NCI-H2081 (cell line): ENCODE measurements at places on chromosomes 11 and 22.

GRCh38 chr11:103069367-103069766, 22.6 kb downstream of the DCUN1D5 start:
- DNase-seq: no peak

- no peak for DNase-seq
Measured at GRCh38 chr11:123745764-123746451, 4.4 kb upstream of the ZNF202 start.

DNA sequence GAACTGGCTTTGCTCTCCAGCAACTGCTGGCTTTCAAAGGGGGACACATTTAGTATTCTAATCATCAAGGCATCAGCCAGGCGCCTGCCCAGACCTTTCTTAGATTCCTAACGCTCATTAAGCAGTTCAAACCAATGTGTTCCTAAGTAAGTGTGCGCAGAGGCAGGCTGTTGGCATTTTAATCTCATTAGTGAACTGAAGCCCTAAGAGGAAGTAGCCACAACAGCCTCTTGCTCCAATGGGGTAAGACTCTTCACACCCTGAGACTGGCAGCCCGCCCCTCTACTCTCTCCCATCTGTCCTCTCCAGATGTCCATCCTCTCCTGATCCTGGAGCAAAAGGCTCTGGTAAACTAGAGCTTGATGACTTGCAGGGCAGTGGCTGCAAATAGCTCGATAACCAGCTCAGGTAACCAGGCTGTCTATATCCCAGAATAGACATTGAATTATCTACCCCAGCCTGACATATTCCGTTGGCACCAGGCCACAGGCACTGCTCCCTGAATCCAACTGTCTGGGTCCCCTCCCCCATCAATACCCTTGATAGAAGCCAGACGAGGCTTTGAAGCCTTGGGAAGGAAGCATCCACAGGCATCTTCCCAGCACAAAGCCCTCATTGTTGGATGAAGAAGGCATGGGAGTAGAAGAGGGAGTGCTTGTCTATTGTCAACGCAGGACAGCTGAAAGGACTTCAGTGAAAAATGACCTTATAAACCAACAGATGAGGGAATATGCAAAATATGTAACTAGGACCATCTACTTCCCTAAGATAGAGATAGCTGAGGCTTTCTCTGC, 321.1 kb downstream of the TENM4 start:
- no peak for DNase-seq

DNA sequence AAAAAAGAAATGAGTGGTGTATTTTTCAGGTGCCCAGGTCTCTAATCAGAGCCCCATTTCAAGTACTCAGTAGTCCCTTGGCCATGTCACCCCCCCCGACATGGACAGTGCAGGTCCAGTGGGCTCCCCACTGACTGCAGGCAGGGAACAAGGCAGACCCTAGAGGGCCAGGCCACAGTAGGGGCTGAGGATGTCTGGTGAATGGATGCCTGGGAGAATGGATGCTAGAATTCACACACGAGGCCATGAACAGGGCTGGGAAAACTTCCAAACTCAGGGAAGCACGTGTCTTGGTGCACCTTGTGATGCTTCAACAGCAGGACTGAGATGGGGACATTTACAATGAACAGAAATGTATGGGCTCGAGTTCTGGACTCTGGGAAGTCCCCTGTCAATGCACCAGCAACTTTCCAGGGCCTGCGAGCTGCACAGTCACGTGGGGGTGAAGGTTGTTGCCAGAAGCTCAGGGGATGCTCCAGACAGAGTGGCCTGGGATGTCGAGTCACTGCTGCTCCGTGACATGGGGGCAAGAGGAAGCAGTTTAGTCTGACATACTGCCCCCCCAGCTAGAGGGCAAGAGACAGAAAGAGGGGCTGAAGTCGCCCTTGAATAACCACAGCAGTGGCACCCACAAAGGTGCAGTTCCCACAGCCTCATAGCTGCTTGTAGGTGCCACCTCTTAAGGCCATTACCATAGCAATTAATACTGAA, 3.1 kb downstream of the APOBEC3G start:
- no peak for DNase-seq

DNA sequence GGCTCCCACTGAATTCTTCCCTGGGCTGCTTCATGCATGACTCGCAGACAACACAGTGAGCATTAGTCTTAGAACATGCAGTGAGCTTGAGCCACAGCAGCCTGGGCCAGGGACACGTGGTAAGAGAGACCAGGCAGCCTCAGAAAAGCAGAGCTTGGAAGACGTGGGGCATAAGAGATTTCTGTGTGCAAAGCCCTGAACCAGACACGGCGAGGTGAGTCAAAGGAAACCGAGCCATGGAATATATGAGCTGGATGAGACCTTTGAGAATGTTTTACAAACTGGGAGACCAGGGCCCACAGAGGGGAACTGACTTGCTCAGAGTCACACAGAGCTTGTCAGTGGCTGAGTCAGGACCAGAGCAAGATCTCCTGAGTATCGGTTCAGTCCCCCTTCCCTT, 8.5 kb upstream of the FXYD6 start:
- DNase-seq: no peak

DNA sequence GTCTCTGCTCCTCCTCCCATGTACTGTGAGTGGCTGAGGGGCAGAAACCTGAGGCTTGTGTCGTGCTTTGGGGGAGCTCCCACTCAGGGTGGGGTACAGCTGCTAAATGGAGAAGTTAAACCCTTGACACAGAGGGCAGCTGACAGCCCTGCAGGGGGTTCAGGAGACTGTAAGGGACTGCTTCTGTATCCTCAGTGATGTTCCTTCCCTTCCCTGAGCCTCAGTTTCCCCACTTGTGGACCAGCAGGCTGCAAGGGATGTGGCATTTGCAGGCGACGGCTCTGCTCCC, 15.6 kb downstream of the SYNGR1 start:
- DNase-seq: no peak

- no peak for DNase-seq
Measured at GRCh38 chr11:20002312-20003216, 157.7 kb downstream of the DBX1 start.

DNA sequence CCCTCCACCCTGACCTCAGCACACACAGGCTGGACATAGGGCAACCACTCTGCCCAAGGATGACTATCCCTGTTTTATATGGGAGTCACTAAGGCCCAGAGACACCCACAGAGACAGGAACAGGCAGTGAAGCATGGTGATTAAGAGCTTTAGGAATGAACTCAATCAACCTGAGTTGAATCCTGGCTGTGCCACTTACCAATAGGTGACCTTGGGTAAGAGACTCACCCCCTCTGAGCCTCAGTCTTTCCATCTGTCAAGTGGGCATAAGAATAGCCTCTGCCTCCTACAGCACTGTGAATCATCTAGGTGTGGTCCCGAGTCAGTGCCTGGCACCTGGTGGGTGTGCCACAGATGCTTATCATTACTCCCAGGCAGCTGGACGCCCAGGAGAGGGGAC, 6.8 kb downstream of the CRYBB1 start:
- no peak for DNase-seq

DNA sequence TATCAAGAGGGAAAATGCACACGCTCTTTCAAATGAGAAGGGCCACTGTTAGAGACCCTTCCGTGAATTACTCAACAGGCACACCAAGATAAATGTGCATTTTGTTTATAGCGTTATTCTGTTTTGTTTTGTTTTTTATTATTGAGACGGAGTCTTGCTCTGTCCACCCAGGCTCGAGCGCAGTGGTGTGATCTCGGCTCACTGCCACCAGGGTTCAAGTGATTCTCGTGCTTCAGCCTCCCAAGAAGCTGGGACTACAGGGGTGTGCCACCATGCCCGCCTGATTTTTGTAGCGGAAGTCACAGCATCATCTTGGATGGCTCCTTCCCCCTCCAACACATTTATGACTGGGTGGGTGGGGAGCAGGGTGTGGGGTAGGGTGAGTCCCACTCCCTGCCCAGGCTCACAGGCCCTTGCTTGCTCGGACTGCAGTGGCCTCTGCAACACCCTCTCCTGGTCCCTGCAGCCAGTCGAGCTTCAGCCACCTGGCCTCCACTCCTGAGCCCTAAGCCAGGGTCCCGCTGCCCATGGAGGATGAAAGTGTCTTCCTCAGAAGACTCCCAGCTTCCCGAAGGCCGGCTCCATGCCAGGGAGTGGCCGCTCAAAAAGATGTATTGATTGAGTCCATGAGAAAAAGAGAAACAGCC, 68.0 kb downstream of the RTL6 start:
- no peak for DNase-seq

GRCh38 chr11:113311536-113311935, 2.8 kb upstream of the TTC12 start:
- DNase-seq: no peak

- DNase-seq: no peak
Measured at GRCh38 chr11:9740202-9740883, 76.5 kb downstream of the SWAP70 start.

- DNase-seq: peak; percentile 13
Measured at GRCh38 chr11:6531267-6531752, 34.2 kb downstream of the DNHD1 start.

DNA sequence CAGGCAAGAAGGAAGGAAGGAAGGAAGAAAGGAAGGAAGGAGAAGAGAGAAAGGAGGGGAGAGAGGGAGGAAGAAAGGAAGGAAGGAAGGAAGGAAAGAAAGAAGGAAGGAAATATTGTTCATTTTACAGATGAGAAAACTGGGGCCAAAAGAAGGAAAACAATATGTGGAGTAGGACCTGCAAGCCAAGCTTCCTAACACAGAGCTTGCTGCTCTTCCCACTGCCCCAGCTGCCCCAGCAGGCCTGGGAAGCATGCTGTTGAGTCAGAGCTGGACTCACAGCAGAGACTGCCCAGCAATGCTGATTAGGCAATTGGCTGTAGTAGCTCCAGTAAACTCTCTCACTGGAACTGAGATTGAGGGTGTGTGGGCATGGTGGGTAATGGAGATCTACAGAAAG, 42.6 kb upstream of the SMCO4 start:
- no peak for DNase-seq

DNA sequence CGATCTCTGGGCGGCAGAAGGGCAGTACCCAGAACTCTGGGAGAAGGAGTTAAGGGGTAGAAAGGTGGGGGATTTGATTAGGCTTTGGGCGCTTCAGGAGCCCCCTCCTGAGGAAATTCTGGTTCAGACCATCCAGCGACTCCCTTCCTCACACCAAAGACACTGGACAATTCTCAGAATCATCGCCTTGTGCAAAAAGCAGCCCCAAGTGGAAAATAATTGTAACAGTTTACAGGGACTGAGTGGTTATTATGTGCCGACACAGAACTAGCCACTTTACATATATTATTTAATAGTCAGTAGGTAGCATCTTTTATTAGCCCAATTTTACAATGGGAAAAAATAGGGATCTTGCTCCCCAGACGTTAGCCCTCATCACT, 662 bp upstream of the TRIM3 start:
- DNase-seq: no peak

DNA sequence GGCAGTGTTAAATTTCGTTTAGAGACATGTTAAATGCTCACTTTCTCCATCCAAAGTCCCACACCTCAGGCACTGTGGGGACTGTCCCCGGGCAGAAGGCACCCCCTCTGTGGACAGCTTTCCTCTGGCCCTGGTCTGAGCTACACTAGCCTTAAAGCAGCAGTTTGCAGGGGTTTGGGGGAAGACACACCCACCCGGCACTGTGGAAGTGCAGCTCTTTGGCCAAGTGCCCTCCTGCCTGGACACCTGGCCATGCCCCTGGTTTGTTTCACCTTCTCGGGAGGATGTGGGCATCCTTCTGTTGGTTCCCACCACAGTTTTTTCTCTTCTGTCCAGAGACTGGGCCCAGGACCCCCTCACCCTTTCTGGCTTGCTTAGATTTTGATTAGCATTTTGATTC, 1254.7 kb downstream of the BRD1 start:
- DNase-seq: no peak

- DNase-seq: no peak
Measured at GRCh38 chr11:28834877-28835276, 726.7 kb downstream of the METTL15 start.

DNA sequence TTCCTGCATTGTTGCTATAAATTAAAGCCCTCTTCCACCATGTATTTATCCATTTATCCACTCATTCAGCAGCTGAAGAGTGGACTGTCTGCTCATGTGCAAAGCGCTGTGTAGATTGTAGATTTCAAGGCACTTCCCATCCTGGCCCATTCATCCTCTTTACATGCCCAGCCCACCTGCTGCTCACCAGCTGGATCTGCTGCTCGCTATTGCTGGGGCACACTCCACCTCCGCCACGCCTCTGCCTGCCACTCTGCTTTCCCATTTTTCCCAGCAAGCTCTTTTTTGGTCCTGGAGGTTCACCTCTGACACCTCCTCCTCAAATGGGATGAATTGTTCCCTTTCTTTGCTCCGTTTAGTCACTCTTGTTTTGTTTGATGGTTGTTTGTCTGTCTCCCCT, 48.3 kb downstream of the CEP164 start:
- peak; percentile 72 for DNase-seq

DNA sequence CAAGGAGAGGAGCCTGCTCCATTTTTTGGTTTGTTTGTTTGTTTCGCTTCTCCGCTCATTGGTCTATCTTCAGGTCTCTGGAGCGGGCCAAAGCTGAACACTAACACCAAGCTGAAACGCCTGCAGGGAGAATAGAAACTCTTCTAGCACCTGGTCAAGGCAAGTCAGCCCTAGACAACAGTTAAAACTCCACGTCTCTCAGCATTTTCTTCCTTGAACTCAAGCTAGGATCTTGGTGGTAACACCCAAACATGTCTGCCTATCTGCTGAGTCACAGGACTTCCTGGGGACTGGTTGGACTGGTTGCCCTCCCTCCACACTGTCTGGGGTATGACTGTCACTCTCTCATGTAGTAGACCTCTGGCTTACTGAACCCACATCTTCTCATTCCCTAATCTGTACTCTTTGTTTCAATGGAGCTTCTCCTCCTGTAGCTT, 23.9 kb upstream of the RBFOX2 start:
- no peak for DNase-seq

DNA sequence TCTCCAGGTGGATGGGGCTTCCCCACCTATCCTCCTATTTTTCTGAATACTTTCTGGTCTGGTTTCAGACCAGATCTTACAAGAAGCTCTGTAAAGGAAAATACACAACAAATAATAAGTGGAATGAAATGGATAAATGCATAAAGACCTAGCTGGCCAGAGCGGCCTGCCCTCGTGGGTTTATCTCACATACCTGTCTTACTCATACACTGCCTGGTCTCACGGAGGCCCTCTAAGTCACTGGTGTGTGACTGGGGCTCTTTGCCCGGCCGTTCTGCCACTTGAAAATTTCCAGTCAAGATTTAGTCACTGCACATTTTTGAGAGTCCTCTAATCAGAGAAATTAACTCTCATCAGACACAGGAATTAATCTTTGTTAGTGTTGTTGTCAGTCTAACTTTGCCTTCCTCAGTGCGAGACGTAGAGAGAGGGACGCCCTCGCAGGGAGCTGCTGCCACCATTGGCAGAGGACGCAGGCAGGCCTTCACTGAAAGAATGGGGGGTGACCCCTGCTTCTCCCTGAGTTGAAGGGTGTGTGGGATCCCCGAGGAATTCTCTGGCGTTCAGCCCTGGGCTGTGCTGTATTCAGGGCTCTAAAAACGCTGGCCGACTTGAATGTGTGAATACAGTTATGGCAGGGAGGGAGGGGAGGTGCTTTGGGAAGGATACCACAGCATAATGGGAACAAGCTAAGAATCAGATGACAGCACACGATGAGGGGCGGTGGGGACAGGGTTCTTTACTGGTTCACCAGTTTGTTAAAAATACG, 46.3 kb upstream of the CADM1 start:
- no peak for DNase-seq

- peak; percentile 33 for DNase-seq
Measured at GRCh38 chr22:42169055-42169469, 38.5 kb upstream of the CYP2D6 start.

GRCh38 chr11:21260101-21260500, 590.7 kb downstream of the NELL1 start:
- peak; percentile 56 for DNase-seq
